Cardiac septum (tissue), 1 donor: ENCODE measurements at places on chromosomes 3 and 15. TPM values are rescaled to one million over a fixed set of nuclear protein-coding genes. Genes with fewer than 3 reads are reported as not detected.

Gene CYFIP1
- total RNA-seq, result 35.6 TPM

Gene FAM162A
- total RNA-seq, result 109 TPM

Gene SLC15A2
- total RNA-seq, result 0.92 TPM

DNA sequence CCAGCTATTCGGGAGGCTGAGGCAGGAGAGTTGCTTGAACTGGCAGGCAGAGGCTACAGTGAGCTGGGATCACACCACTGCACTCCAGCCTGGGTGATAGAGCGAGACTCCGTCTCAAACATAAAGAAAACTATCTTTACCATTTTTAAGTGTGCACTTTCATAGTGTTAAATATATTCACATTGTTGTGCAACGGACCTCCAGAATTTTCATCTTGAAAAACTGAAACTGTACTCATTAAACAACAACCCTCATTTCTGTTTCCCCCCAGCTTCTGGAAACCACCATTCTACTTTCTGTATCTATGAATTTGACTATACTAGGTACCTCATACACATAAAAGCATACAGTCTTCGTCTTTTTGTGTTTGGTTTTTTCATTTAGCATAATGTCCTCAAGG is 375.1 kb downstream of the SHQ1 start:
- no peak for DNase-seq

Gene CHL1
- total RNA-seq, result 2.5 TPM

Gene RARRES1
- 9.1 TPM for total RNA-seq

DNA sequence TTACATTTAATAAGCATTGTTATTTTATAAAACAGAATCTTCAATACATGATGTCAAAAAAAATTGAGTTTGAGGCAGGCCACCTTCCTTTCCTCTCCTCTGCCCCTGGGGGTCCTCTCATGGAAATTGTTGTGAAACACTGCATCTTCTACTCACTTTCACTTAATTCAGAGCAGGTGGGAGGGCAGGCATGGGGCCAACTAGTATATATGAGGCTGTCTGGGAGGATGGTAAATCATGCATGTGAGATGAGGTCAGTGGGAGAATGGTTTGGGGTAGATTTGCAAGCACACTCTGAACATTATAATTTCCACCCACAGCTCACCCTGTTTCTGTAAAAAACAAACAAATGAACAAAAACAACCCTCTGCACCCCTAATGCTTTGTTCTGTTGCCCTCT is 10.4 kb upstream of the CCDC14 start:
- DNase-seq, result no peak

GRCh38 chr3:31450345-31450744 is 82.4 kb upstream of the STT3B start:
- no peak for DNase-seq

Gene GOLGA6B
- total RNA-seq, result not detected

DNA sequence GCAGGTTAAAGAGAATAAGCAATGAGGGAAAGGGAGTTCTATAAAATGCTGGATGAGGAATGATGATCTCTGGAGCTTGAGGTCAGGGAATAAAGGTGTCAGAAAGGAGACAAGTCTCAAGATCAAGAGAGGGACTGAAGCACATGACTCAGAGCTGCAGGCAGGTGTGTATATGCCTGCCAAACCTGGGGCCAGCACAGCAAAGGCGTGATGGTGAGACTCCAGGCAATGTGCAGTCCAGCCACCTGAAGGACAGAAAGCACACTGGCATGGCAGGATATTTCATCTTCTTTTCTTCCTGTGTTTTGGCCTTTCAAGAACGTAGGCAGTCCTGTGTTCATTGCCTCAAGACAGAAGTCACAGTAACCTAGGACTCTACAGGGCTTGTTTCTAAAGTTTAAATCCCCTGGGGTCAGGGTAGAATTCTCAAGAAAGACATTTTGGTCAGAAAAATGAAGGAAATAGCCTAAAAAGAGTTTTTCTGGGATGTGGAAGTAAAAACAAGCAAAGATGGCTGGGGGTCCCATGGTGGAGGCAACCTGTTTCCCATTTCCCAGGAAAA is 55.5 kb upstream of the TOPAZ1 start:
- no peak for DNase-seq

DNA sequence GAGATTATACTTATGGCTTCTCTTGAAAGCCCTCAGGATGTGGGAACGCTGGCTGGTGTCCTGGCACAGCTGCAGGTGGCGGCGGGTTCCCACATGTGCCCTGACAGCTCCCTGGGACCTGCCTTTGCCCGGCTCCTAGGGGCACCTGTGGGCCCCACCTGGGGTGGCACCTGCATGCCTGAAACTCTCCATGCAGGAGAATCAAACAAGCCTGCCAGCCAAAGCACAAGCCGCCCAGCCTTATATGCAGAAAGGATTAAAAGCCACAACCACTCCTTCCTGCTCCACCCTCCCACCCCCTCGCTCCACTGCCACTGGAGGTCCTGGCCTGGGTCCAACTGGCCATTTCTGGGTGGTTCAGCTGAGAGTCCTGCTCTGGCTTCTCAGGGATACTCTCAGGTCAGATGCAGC is 18.1 kb downstream of the TRPM1 start:
- no peak for DNase-seq

DNA sequence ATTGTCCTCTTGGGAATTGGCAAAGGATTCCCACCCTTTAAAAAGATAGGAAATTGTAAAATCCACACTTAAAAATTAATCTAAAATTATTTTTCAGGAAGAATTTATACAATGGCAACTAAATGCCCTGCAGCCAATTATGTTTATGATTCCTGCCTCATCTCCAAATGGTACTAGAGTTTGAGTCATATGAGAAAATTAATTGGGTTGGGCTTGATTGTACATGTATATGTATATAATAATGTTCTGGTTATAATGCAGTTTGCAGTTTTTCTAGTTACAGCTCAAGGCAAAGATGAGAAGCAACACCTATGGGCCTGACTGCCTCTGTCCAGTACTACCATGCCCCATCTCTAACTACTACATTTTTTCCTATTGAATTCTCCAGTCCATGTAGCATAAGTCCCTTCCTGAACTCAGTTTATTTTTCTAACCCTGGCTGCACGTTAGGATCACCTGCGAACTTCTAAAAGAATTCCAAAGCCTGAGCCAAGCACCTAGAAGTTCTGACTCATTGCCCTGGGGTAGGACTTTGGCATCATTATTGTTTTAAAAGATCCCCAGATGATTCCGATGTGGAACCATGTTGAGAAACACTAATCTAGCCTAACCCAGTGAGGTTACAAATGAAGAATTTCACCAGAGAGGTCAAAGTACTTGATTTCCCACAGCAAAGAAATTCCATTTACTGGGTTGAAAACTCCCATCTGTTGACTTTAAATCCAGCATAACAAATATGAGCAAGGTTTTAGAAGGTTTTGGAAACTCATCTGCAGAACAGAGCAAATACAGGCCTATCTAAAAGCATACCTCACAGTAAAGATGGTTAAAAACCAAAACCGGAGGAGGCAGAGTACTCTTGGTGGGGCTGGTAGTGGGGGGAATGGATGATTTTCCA is 19.4 kb downstream of the TGFBR2 start:
- DNase-seq, result no peak

Gene RHOA
- 340 TPM for total RNA-seq

Gene FBXL22
- total RNA-seq, result 23.1 TPM

GRCh38 chr15:70340494-70340870 is 242.8 kb upstream of the TLE3 start:
- no peak for DNase-seq

DNA sequence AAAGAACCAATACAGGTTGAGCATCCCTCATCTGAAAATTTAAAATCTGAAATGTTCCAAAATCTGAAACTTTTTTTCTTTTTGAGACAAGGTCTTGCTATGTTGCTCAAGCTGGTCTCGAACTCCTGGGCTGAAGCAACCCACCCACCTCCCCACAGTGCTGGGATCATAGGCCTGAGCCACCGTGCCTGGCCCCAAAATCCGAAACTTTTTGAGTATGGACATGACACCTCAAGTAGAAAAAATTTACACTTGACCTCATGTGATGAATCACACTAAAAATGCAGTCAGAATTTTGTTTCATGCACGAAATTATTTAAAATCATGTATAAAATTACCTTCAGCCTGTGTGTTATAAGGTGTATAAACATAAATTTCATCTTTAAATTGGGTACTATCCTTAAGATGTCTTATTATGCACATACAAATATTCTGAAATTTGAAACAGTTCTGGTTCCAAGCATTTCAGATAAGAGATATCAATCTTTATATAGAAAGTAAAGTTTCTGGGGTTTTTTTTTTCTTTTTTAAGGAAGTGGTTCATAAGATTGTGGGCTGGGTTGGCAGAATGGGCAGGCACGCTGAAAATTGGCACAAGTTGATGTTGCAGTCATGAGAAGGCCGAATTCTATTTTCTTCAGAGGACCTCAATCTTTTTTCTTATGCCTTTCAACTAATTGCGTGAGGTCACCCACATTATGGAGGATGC is 72.5 kb downstream of the SPRED1 start:
- no peak for DNase-seq

- DNase-seq, result no peak
These were observed 2.1 kb downstream of the UBE3A start for GRCh38 chr15:25436707-25437106.

Gene GOLGA8O
- total RNA-seq, result 2.3 TPM

DNA sequence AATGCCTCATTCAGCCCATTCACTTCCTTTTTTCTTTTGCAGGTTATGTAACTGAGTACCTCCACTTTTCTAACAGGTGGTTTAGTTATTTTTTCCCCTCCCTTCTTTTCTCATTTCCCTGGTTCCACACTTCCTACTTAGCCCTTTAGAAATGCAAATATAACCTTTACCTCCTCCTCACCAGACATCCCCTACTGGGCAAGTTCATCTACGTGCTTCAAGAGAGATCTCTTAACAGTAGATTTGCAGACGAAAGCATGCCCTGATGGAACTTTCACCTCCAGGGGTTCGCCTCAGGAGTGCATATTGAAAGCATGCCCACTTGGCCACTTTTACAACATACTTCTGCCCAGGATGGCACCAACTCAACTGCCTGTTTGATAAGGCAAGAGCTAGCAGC is 314.1 kb upstream of the LRRC3B start:
- no peak for DNase-seq

DNA sequence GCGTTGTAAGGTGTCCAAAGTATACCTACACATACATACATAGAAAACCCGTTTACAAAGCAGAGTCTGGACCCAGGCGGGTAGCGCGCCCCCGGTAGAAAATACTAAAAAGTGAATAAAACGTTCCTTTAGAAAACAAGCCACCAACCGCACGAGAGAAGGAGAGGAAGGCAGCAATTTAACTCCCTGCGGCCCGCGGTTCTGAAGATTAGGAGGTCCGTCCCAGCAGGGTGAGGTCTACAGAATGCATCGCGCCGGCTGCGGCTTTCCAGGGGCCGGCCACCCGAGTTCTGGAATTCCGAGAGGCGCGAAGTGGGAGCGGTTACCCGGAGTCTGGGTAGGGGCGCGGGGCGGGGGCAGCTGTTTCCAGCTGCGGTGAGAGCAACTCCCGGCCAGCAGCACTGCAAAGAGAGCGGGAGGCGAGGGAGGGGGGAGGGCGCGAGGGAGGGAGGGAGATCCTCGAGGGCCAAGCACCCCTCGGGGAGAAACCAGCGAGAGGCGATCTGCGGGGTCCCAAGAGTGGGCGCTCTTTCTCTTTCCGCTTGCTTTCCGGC is 318.6 kb downstream of the FGF12 start:
- no peak for DNase-seq

Gene PXK
- total RNA-seq, result 10.8 TPM

- DNase-seq, result no peak
These were observed 532.5 kb upstream of the KCNMB2 start for GRCh38 chr3:178003756-178004155.
